ENCODE measurements at places on chromosomes 7 and 10.

DNA sequence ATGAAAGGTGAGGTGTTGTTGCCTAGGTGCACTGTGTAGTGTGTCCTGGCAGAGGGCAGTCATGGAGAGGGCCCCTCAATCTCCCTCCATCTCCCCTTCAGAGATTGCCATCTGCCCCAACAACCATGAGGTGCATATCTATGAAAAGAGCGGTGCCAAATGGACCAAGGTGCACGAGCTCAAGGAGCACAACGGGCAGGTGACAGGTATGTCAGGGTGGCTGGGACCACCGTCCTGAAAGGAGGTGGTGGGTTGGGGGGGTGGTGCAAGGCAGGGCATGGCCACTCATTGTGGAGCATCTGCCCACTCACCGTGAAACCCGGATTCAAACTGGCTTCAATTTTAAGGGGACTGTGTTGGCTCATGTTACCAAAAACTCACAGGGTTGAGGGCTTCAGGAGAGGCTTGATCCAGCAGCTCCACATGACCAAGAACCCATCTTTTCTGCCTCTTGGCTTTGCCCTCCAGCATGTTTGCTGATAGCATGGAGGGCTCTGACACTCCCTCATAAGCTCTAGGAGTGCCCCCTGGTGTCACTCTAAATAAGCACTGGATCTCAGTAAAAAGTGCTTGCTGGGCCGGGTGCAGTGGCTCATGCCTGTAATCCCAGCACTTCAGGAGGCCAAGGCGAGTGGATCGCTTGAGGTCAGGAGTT is 12.2 kb downstream of the ARPC1B start:
- no peak for DNase-seq

DNA sequence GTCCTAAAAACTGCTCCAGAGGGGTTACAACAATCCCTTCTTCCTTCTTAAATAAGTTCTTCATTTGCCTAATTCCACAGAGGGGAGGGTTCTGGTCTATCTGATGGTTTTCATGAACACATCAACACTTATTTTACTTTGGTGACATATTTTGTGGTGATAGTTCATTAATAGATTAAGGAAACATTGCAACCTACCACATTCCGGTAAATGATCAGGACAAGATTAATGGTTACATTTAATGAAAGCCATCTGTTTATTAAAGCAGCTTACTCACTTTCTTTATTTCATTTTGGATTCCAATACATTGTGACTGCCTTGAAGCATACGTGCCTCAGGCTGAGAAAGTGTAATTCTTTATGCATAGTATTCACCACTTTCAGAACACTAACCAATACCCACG is 101.0 kb downstream of the SKIDA1 start:
- no peak for DNase-seq

- no peak for DNase-seq
These were observed 82.7 kb downstream of the NOC3L start for GRCh38 chr10:94279835-94280709.

- no peak for DNase-seq
These were observed 72.8 kb upstream of the FAM20C start for GRCh38 chr7:119392-120163.
